Stimulated activated effector memory CD8-positive, alpha-beta T cell treated with anti-CD3 and anti-CD28 coated beads, Interleukin-12 subunit alpha, Interleukin-12 subunit beta, amount 100 ng/mL, for 72 hours (primary cell): ENCODE measurements at places on chromosomes 13 and 19.

DNA sequence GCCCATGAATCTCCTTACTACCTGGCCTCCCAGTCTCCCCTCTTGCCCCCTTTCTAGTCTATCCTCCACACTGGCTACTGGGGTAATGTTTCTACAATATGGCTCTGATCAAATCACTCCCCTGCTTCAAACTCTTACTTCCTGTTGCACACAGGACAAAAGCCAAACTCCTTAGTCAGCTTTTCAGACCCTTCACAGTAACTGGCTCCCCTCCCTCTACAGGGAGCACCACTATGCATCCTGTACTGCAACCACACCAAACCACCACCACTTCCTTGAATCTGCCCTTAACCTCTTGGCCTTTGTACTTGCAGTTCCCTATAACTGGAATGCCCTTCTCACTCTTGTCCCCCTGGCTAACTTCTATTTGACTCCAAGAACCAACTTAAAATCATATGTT lies 32.2 kb downstream of the DEDD2 start:
- no peak for DNase-seq

DNA sequence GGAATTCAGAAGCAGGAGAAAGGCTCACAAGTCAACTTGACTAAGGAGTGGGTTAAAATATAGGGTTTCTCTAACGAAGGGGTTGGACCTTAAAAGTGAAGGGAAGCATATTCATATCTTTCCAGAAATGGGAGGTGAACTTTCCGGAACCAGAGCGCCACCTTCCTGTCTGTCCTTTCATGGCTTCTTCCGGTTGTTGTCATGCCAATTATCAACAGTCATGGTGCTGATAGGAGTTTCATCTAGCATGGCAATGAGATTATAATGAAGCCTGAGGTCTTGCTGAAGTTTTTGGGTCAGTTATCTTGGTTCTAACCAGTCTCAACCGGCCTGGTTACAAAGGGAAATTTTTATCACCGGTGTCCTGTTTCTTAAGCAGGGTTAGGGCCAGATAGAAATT lies 162.9 kb upstream of the NBEA start:
- DNase-seq: no peak

DNA sequence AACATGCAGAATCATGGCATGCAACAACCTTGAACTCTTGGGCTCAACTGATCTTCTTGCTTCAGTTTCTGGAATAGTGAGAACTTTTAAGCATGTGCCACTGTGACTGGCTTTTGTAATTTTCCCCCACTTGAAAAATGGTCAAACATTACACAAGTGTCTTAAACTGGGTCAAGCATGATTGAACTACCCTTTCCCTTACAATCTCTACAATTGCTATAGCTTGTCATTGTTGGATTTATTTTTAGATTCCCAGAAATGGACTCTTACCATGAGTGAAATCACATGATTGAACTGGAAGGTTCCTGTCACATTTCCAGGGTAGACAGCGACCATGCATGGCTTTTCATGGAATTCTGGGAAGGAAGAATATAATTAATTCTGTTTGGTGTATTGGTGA lies 102.2 kb upstream of the TUBA3C start:
- DNase-seq: no peak

DNA sequence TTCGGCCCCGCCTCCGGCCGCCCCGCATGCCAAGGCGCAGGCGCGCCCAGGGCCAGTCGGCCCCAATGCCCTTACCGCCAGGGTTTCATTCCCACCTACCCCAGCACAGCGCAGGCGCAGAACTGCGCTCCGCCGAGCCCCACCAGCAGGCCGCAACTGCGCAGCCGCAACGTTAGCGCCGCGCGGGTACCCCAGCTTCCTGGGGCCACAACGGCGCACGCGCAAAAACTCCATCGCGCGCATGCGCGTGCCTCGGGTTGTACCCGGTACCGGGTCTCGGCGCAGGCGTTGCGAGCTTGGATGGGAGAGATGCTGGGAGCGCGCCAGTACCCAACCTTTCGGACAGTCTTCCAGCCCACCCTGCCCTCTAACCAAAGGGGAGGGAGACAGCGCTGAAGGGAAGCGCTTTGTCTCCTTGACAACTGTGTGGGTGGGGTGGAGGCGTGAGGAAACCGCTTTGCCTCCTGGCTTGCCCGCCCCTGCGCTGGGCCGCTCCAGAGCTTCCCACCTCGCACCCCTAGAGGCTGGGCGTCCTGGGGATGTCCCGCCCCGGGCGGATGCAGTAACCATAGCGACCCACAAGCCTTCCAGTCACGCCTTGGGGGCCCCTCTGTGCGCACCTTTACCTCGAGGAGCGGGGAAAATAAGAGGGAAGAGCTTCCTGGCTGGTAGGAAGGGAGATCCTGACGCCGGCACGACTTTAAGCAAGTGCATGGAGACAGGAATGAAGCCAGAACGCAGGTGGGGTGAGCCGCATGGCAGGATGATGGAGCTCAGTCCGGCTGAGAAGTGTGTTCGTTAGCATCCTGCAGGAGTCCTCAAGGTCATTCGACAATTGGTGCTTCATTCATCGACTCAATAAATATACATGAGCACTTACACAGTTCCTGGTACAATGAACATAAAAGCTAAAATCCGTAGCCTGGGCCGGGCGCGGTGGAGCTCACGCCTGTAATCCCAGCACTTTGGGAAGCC lies 525 bp upstream of the MYPOP start:
- DNase-seq: peak; percentile 100

GRCh38 chr19:10289167-10289835 lies 451 bp upstream of the ICAM5 start:
- no peak for DNase-seq

- DNase-seq: no peak
These were observed 12.7 kb downstream of the SLC25A42 start for GRCh38 chr19:19076476-19076875.

DNA sequence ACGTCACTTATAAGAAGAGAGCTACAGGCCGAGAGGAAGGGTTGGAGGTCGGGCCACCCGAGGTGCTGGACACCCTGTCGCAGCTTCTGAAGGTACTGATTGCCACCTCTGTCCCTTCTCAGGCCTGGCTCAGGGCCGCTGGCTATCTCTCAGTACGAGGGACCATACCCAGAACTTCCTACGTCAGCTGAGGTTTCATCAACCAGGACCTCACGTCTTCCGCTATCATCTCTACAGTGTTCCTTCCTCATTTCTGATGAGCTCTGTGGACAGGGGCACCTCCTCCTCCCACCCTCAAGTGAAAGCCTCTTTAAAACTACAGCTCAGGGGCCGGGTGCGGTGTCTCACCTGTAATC lies 58.2 kb upstream of the USE1 start:
- DNase-seq: no peak

- no peak for DNase-seq
These were observed 15.0 kb upstream of the TNFAIP8L1 start for GRCh38 chr19:4624301-4624700.

GRCh38 chr19:46946611-46947238 lies 72.9 kb upstream of the NPAS1 start:
- no peak for DNase-seq

- DNase-seq: no peak
These were observed 57.6 kb downstream of the RCBTB2 start for GRCh38 chr13:48475230-48475629.

GRCh38 chr13:100789481-100789880 lies 114.9 kb upstream of the TMTC4 start:
- DNase-seq: no peak

- DNase-seq: no peak
These were observed 389 bp upstream of the ZNF649 start for GRCh38 chr19:51905206-51905605.

- DNase-seq: no peak
These were observed 138.6 kb downstream of the MIPEP start for GRCh38 chr13:23750383-23751121.

GRCh38 chr13:62524498-62524897 lies 1108.8 kb upstream of the PCDH20 start:
- DNase-seq: no peak

DNA sequence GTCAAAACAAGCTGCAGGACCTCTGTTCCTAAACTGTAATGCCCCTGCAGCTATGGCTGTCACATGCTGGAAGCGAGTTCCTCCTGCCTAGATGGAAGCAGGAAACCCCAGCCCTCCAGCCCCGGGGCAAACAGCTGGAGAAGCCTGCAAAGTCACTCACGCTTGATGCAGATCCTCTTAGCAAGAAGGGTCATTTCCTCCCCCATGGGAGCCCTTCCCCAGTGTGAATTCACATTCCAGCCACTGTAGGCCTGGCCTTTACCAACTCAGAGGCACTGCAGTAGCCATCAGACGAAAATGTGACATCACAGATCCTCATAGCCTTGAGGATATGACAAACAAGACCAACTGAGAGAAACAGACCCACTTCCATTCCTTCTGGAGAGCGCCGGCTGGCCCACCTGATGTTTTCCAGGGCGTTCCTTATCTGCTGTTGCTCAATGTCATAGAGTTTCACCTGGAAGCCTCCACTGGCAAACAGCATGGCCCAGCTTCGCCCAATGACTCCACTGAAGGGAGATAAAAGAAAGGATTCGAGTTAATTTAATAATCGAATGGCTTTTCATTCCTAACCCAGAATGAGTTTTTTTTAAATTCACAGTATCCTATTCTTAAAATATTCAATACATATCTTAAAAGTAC lies 13.5 kb downstream of the CRYL1 start:
- no peak for DNase-seq
